Endothelial cell of umbilical vein (primary cell): ENCODE measurements at places on chromosomes 3 and 15.

DNA sequence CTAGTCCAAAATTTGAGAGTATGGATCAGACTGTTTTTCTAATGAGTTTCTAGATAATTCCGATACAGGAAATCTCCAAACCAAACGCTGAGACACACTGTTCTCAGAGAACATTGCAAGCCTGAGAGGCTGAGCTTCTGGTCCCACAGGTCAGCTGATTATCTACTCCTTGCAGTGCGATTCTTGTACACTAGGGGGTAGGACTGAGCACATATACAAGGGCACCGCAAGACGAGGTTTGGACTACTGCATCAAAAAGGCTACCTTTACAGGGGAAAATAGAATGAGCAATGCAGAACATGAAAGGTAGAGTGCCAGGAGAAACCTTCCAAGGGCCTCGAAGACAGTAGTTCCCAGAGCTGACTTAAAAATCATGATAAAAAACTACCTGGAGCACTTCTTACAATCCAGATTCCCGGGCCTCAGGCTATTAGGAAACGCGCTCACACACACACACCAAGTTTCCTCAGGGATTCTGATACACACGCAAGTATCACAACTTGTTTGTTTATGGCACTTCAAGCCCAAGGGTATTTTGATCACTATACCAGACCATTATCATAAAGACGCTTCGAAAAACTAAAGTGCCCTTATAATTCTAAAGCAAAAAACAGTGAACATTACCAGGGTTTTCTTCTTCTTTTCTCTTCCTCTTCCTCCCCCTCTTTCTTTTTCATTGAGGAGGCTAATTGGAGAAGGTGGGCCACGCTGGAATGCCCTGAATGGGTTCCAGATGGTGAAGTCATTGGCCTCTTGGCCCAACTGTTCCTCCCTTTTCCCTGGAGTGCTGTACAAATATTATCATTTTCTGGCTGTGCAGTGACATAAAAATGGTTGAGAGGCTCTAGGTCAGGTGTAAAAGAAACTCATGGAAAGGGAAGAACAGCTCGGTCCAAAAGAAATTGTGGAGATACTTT, 61.8 kb downstream of the SLC12A8 start:
- DNase-seq, result peak; percentile 48

- DNase-seq, result no peak
Observed at GRCh38 chr3:29754346-29754745, 473.5 kb downstream of the RBMS3 start.

- no peak for DNase-seq
Observed at GRCh38 chr3:63768386-63768785, 50.7 kb upstream of the C3orf49 start.

GRCh38 chr3:86708893-86709292, 282.1 kb downstream of the VGLL3 start:
- DNase-seq, result no peak

DNA sequence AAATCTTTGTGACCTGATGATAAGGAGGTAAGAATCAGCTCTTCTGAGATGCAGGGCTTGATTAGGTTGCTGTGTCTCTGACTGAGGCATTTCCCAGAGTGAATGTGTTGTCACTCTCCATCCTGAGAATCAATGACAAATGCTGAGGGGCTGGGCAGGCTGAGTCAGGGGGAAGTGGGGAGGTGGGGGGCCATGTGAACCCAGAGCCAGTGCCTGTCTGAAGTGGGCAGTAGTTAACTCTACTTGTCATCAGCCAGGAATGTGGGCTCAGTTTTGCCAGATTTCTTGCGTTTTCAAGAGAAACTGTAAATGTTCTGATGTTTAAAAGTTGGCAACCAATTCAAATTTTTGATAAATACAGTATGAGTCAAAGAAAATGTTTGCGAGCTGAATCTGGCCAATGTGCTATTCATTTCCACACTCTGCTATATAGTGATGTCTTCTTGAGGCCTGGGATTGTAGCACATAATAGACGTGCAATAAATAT, 3.1 kb upstream of the BNC1 start:
- peak; percentile 81 for DNase-seq

GRCh38 chr3:68878322-68878721, 54.0 kb downstream of the TAFA4 start:
- DNase-seq, result peak; percentile 29

GRCh38 chr3:78868570-78868969, 899.2 kb downstream of the ROBO1 start:
- DNase-seq, result no peak

- DNase-seq, result no peak
Observed at GRCh38 chr3:197424266-197424665, 125.9 kb upstream of the DLG1 start.

GRCh38 chr15:57152666-57153539, 223.4 kb upstream of the CGNL1 start:
- peak; percentile 91 for DNase-seq

DNA sequence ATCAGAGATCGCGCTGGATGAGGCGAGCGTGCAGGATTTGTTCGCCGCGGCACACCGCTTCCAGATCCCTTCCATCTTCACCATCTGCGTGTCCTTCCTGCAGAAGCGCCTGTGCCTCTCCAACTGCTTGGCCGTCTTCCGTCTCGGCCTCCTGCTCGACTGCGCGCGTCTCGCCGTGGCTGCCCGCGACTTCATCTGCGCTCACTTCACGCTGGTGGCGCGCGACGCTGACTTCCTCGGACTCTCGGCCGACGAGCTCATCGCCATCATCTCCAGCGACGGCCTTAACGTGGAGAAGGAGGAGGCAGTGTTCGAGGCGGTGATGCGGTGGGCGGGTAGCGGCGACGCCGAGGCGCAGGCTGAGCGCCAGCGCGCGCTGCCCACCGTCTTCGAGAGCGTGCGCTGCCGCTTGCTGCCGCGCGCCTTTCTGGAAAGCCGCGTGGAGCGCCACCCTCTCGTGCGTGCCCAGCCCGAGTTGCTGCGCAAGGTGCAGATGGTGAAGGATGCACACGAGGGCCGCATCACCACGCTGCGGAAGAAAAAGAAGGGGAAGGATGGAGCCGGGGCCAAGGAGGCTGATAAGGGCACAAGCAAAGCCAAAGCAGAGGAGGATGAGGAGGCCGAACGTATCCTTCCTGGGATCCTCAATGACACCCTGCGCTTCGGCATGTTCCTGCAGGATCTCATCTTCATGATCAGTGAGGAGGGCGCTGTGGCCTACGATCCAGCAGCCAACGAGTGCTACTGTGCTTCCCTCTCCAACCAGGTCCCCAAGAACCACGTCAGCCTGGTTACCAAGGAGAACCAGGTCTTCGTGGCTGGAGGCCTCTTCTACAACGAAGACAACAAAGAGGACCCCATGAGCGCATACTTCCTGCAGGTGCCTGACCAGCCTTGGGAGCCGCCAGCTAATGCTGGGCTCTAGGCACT, 819 bp downstream of the KLHL40 start:
- no peak for DNase-seq

DNA sequence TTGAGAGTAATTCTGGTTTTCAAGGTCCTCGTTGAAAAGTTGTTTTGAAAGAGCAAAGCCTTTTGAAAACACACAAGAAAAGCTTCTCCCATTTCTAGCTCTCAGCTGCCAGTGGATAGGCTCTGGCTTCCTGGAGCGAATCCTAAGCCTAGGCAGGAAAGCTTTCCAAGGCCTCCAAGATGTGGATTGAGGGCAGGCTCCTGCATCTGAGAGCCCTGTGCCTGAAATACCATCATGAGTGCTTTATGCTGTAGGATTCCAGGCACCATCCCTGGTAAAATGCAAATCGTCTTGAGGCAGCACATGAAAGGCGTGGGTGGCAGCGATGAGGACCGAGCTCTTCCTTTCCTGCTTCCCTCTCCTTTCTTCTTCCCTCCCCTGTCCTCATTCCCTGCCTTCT, 60.7 kb upstream of the CORO2B start:
- DNase-seq, result no peak

DNA sequence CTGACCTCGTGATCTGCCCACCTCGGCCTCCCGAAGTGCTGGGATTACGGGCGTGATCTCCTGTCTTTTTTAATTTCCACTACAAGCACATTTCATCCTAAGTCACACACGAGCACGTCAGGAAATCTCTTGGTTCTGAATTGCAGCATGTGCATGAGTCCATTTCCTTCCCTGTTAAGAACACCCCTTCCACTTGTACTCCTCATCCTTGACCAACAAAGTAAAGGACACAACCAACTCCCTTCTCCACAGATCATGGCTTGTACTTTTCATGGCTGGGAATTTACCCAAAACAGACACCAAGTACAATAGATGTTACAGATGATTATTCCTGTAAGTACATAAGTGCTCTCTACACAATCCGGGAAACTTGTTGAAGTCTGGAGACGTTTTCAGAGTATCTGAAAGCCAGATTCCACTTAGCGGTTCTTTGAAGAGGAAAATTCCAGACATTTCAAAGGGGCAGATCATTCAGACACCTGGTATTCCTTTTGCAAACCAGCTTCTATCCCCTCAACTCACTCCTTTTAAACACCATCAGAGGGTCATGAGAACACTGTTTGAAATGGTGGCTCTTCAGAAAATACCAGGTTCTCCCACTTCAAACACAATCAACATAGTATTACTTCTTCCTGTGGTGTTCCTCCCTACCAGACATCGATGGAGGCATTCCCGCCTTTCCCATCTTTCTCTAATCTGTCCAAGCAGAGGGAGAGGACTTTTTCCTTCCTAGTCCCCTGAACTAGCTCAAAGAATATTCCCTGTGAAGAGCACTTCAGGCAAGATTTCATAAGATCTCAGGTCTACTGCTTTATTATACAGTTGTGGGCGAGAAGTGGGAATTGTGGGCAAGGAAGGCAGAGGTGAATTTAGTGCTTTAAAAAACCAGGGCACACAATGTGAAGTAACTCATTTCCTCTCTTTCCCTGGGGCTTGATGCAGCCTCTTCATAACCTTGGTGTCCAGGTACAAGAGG, 80.1 kb upstream of the TSC22D2 start:
- DNase-seq, result no peak

- peak; percentile 75 for DNase-seq
Observed at GRCh38 chr3:124777762-124778470, 47.7 kb downstream of the UMPS start.

GRCh38 chr3:72698154-72698917, 149.9 kb downstream of the SHQ1 start:
- DNase-seq, result peak; percentile 23

DNA sequence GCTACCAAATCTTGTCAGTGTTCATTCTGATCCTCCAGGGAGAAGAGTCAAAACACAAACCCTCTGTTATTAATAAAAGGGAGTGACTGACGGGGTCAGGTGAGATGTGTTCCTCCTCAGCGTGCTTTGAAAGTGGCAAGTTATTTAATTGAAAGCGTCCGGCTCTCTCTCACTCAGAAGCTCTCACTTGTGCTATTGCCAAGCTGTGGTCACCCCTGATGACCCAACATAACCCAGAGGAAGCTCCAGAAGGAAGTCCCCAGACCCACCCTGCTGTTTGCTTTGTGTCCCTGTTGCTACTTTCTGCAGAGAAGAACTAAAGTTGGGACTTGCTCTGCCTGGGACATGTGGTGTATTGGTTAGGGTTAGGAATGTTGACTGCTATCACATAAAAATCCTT, 235.6 kb downstream of the EDEM1 start:
- DNase-seq, result no peak

DNA sequence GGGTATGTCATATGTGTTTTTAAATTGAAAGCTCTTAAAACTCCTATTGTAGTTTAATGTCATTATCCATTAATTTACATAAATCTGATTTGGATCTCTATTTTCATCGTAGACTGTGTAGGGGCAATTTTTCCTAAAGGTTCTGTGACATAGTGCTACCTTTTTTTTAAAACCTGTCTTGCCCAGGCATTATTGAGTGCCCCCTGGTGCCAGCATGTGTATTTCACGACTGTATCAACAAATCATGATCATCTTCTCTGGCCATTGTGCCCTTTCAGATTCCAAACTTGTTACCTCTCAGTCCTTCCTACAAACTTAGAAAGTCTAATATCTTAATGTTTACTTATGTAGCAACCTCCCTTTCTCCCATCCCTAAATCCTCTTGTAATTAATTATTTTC, 97.2 kb upstream of the FLNB start:
- DNase-seq, result peak; percentile 43

GRCh38 chr15:75782926-75783325, 60.3 kb upstream of the UBE2Q2 start:
- no peak for DNase-seq

- peak; percentile 58 for DNase-seq
Observed at GRCh38 chr15:75508840-75509532, 57.5 kb upstream of the SIN3A start.

DNA sequence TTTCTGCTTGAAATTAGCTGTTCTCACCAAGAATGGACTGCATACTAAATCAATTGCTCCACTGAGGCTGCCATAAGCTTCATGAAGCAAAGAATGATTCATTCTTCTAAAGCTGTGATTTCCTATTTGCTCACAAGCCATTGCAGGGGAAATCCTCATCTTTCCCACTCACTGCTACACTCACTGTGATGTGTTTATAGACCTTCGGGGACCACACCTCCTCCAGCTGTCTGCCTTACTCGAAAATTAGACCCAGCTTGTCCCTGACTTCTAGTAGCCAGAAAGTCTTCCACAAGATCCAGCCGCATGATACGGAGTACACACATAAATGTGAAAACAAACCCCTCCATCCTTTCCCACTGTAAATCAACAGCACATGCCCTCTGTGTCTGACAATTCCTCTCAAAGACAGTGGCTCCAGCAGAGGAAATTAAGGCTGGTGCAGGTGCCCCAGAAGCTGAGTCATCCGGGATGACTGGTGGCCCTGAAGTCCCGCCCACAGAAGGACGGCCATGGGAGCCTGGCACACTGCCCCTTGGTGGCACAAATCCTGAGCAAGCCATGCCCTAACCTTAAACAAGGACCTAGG, 172.0 kb downstream of the STT3B start:
- peak; percentile 80 for DNase-seq

GRCh38 chr15:79403501-79403900, 28.6 kb upstream of the MINAR1 start:
- no peak for DNase-seq

DNA sequence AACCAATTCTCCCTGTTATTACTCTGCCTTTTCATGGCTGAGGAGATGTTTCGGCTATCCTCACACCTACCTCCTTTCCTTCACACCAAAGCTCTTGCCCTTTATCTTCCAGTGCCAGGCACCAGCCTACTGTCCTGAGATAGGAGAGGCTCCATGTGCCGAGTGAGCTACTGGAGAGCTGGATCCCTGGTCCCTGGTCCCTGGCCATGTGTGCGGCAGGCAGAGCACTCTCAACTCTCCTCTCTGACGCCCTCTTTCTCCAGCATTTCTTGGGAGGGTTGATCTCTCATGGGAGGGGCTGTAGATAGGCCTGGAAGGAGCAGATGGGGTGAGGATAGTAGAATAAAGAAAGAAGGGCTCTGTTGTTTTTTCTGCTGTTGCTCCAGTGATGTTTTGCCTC, 277.1 kb upstream of the UMPS start:
- no peak for DNase-seq

GRCh38 chr15:25879438-25879837, 16.3 kb upstream of the ATP10A start:
- no peak for DNase-seq
